ENCODE measurements at places on chromosomes 3 and 15. TPM values are rescaled to one million over a fixed set of nuclear protein-coding genes. Genes with fewer than 3 reads are reported as not detected.

The CHRFAM7A gene
- 0.17 TPM for total RNA-seq

The C15orf61 gene
- 5.5 TPM for total RNA-seq

The ANAPC13 gene
- total RNA-seq: 115 TPM

The ASB14 gene
- total RNA-seq: not detected

The FRMD4B gene
- under 0.01 TPM for total RNA-seq

The SERINC4 gene
- total RNA-seq: not detected

The SH2D7 gene
- total RNA-seq: under 0.01 TPM

The FEZF2 gene
- not detected for total RNA-seq

The NEK11 gene
- 11.6 TPM for total RNA-seq

The FSIP1 gene
- 1.6 TPM for total RNA-seq

The ROPN1B gene
- total RNA-seq: not detected

The CYP8B1 gene
- total RNA-seq: not detected

The SERPINI2 gene
- not detected for total RNA-seq

The TMEM115 gene
- total RNA-seq: 84.4 TPM

The GATM gene
- 0.44 TPM for total RNA-seq

The CFAP44 gene
- 5.5 TPM for total RNA-seq

The RTP1 gene
- total RNA-seq: not detected

The CACNA2D3 gene
- total RNA-seq: under 0.01 TPM

The ZNF197 gene
- total RNA-seq: 19.1 TPM

The ABHD17C gene
- total RNA-seq: 14.7 TPM

The FBXO40 gene
- not detected for total RNA-seq

The SMCO1 gene
- total RNA-seq: not detected

The USP3 gene
- 40.4 TPM for total RNA-seq

The UPK1B gene
- not detected for total RNA-seq

The CHRM5 gene
- total RNA-seq: under 0.01 TPM

The ARPP21 gene
- not detected for total RNA-seq

The C2CD4B gene
- not detected for total RNA-seq

The CASR gene
- total RNA-seq: not detected

The APOD gene
- total RNA-seq: 1.6 TPM

The XCR1 gene
- total RNA-seq: not detected

The TMEM207 gene
- total RNA-seq: not detected

The SLC9C1 gene
- total RNA-seq: not detected

The A4GNT gene
- total RNA-seq: not detected

The KBTBD12 gene
- not detected for total RNA-seq

The RTP3 gene
- not detected for total RNA-seq

The CERS3 gene
- not detected for total RNA-seq

The SLC22A13 gene
- 1.2 TPM for total RNA-seq

The CP gene
- 0.33 TPM for total RNA-seq

The FHIT gene
- total RNA-seq: 2.5 TPM

The SLC25A20 gene
- total RNA-seq: 18.5 TPM

The P2RY1 gene
- total RNA-seq: 4.0 TPM

The EEFSEC gene
- total RNA-seq: 6.7 TPM

The AMT gene
- 1.2 TPM for total RNA-seq

The RAP2B gene
- 22.3 TPM for total RNA-seq

The COL6A5 gene
- not detected for total RNA-seq

The ARGFX gene
- not detected for total RNA-seq

The GCHFR gene
- 2.0 TPM for total RNA-seq

The KCNMB3 gene
- total RNA-seq: 0.50 TPM

The BCHE gene
- 11.1 TPM for total RNA-seq

The PLA1A gene
- not detected for total RNA-seq

The SKOR1 gene
- total RNA-seq: 0.15 TPM

The TRH gene
- not detected for total RNA-seq

The EOGT gene
- 44.1 TPM for total RNA-seq

Measured in smooth muscle cell of trachea (primary cell).